ENCODE measurements at places on chromosomes 3 and 15. TPM values are rescaled to one million over a fixed set of nuclear protein-coding genes. Genes with fewer than 3 reads are reported as not detected.

- H3K27me3 ChIP-seq, result peaks cover 6% of the 10 kb centered on the region
- no peak overlapping the region for H3K4me3 ChIP-seq
- no peaks in the 10 kb centered on the region for H3K4me1 ChIP-seq
- H3K36me3 ChIP-seq, result no peaks in the 10 kb centered on the region
Measured at GRCh38 chr3:134857356-134857755, 62.3 kb downstream of the EPHB1 start.

GRCh38 chr15:38267421-38268022, 14.9 kb downstream of the SPRED1 start:
- no peak for DNase-seq
- no peaks in the 10 kb centered on the region for H3K4me1 ChIP-seq
- no peak overlapping the region for H3K27ac ChIP-seq
- peaks cover 12% of the 10 kb centered on the region for H3K36me3 ChIP-seq
- no peaks in the 10 kb centered on the region for H3K27me3 ChIP-seq
- no peak overlapping the region for H3K4me3 ChIP-seq

DNA sequence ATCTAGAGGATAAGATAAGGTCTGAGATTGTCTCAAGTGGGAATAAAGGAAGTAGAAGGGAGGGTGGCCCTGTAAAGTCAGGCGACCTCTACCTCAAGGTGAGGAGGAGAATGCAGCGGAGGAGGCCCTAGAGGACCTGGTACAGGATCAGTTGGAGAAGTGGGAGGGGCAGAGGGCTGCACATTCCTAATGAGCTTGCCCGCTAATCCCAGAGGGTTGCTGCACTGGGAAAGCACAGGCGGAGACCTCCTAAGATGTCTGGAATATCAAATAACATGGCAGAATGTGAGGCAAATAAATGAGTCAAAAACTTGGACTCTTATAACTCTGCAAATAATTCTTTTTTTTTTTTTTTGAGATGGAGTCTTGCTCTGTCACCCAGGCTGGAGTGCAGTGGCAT, 30.2 kb upstream of the VPS8 start:
- peaks cover 14% of the 10 kb centered on the region for H3K4me1 ChIP-seq
- H3K36me3 ChIP-seq, result no peaks in the 10 kb centered on the region
- H3K4me3 ChIP-seq, result no peak overlapping the region
- DNase-seq, result no peak
- no peak overlapping the region for H3K27ac ChIP-seq

ITPKA gene
- 40.7 TPM for polyA plus RNA-seq

IGSF11 gene
- 1.9 TPM for polyA plus RNA-seq

LSM3 gene
- polyA plus RNA-seq, result 13.7 TPM

SAMD7 gene
- polyA plus RNA-seq, result not detected

DNA sequence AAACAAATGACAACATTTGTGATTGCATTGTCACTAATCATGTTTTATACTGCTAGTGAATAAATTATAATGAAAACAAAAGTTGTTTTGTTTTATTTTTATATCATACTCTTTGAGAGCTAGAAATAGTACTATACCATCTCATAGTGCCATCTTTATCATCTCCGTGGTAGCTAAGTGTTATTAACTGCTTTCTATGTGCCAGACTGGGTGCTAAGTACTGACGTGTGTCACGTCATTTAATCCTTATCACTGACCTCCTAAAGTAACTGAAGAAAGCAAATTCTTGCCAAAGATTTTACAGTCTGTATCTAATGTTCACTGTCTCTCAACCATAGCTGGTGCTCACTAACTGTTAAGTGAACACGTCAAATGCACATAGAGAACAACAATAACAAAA, 99.5 kb upstream of the CNTN3 start:
- no peak for DNase-seq
- no peaks in the 10 kb centered on the region for H3K27me3 ChIP-seq
- H3K36me3 ChIP-seq, result no peaks in the 10 kb centered on the region
- no peak overlapping the region for H3K4me3 ChIP-seq

PLD1 gene
- polyA plus RNA-seq, result 87.6 TPM

DNA sequence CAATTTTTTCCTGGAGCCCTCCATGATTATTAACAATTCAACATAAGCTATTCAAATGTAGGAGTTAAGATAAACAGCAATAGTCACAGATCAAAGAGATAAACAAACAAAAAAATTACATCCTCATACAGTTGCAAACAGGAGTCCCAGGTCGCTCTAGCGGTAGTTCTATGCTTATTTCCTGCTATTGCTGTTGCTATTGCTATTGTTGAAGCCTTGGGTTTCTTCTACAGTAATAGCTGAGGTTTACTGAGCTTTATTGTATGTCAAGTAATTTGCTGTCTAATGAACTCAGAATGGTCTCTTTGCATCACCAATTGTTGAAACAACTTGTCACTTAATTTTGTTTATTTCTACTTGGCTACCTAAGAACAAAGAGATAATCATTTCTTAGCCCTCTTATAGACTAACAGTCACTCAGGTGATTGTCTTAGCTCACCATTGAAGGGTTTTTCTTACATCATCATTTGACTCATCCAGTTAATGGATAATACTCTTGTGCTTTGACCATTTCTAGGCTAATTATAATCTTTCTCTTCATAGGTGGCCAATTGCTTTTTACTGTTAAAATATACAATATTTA, 654.6 kb downstream of the MECOM start:
- no peak overlapping the region for H3K27ac ChIP-seq
- no peak overlapping the region for H3K4me3 ChIP-seq
- no peaks in the 10 kb centered on the region for H3K27me3 ChIP-seq
- H3K4me1 ChIP-seq, result no peaks in the 10 kb centered on the region

DNA sequence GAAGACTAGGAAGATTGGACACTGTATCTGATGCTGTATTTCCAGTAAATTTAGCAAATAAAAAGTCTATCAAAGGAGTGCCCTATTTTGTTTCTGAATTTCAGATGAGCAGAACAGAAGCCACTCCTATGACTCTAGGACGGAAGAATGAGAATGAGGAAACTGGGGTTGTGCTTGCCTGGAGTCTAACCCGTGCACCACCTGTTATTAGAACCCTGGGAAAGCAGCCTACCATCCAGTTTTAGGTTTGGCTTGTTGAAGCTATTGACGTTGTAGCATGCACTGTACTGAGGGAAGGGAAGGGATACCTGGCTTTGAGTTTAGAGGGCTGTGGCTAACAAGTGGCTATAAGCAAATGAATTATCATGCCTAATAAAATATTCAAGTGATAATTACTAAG, 318.5 kb downstream of the SLC9A9 start:
- H3K36me3 ChIP-seq, result no peaks in the 10 kb centered on the region
- H3K4me3 ChIP-seq, result no peak overlapping the region
- H3K4me1 ChIP-seq, result no peaks in the 10 kb centered on the region
- no peaks in the 10 kb centered on the region for H3K27me3 ChIP-seq
- no peak overlapping the region for H3K27ac ChIP-seq
- no peak for DNase-seq

TMEM158 gene
- polyA plus RNA-seq, result 2.1 TPM

DNA sequence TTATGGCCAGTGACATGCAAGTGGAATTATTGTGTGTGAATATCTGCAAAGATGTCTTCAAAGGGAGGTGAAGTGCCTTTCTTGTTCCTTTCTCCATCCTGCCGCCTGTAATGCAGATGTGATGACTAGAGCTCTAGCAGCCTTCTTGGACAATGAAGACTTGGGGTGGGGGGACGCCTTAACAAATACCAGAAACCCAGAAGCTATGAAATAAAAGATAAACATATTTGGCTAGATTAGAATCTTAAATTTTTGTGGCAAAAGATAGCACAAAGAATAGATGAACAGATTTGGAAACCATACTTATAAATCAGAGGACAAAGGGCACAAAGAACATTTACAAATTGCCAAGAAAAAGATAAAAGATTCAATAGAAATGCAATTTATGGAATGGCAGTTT, 56.1 kb downstream of the AMOTL2 start:
- H3K36me3 ChIP-seq, result no peaks in the 10 kb centered on the region
- H3K4me3 ChIP-seq, result no peak overlapping the region
- no peaks in the 10 kb centered on the region for H3K27me3 ChIP-seq
- peaks cover 7% of the 10 kb centered on the region for H3K4me1 ChIP-seq
- no peak for DNase-seq
- no peak overlapping the region for H3K27ac ChIP-seq

KNL1 gene
- 9.8 TPM for polyA plus RNA-seq

SYNPR gene
- polyA plus RNA-seq, result 0.87 TPM

DNA sequence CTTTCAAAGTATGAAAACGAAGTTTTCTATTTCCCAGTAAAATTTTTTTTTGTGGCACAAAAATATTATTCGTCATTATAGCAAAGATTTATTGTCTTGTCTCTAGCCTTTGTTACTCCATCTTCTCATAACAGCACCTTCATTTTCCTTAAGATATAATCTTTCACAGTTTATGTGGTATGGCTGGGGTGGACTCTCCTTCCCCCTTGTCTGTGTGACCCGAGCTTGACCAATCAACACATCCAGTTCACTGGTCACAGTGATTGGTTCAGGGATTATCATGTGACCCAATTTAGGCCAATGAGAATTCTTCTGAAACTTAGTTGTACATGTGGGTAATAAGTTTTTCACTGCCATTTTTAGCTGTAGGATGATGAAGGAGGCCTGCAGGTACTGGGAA, 71.2 kb upstream of the DCBLD2 start:
- no peaks in the 10 kb centered on the region for H3K36me3 ChIP-seq
- no peak for DNase-seq
- no peak overlapping the region for H3K4me3 ChIP-seq

- no peak overlapping the region for H3K27ac ChIP-seq
- H3K4me1 ChIP-seq, result no peaks in the 10 kb centered on the region
- no peak overlapping the region for H3K4me3 ChIP-seq
- DNase-seq, result no peak
- no peaks in the 10 kb centered on the region for H3K27me3 ChIP-seq
Measured at GRCh38 chr15:33378866-33379480, 68.2 kb downstream of the RYR3 start.

CASR gene
- 1.9 TPM for polyA plus RNA-seq

DUOXA1 gene
- 0.15 TPM for polyA plus RNA-seq

DNA sequence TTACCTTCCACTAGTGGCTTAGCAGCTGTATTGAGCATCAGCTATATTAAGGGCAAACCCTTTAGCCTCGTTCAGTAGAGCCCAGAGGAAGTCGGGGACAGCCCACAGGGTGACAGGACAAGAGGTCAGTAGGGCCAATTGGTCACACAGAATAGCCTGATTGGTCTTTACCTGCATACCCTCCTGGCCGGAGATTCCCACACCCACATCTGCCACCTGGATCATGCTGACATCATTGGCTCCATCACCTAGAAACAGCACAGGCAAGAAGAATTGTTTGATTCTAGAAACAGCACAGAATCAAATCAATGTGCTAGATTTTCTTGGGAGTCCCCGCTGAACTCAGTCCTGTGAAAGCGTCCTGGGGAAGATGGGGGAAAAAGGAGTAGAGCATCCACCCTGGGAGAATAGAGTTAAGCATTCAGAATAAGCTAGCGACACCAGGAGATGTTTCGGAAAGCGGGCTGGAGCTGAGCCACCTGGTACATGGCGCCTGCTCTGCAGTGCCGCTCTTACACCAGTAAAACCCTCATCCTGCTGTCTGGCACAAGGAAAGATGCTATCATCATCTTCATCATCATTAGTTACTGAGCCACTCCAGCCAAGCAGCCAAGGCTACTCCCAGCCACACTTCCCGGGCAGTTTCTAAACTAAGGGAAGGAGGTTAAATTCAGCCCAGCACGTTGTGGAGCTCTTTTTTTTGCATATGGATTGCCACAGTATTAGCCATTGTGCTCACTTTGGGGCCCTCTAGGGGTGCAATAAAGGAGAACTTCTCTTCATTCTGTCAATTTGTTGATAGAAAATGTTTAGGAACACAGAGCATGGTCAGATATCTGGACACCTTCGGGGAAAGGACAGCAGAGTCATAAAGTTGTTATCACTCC, 171.3 kb downstream of the ATP10A start:
- DNase-seq, result no peak
- no peak overlapping the region for H3K4me3 ChIP-seq
- H3K27ac ChIP-seq, result no peak overlapping the region

DNA sequence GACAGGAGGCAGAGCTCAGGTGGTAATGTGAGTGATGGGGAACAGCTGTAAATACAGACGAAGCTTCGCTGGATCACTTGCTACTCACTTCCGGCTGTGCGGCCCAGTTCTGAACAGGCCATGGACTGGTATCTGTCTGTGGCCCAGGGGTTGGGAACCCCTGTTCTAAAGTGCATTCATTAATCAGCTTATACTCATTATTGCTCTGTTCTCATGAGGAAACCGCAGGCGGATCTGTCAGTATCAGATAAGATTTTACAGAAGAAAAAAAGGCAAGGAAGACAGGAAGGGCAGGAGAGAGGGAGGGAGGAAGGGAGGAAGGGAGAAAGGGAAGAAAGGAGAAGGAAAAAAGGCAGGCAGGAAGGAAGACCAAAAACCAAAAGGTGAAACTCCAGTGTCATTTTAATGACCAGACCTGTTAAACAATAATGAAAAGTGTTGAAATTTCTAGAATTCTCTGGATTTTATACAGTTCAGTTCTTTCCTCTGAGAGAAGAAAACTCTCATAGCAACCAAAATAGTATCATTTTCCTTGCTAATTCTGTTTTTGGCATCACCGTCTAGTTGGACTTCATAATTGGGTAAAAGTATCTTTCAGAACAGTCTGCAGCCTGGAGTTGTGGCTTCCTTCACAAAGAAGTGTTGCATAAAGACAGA, 128.0 kb upstream of the PROK2 start:
- H3K36me3 ChIP-seq, result no peaks in the 10 kb centered on the region
- peaks cover 11% of the 10 kb centered on the region for H3K27me3 ChIP-seq
- no peaks in the 10 kb centered on the region for H3K4me1 ChIP-seq
- no peak overlapping the region for H3K4me3 ChIP-seq

ASB14 gene
- 0.78 TPM for polyA plus RNA-seq

- H3K27ac ChIP-seq, result no peak overlapping the region
- H3K4me3 ChIP-seq, result no peak overlapping the region
- no peak for DNase-seq
- no peaks in the 10 kb centered on the region for H3K4me1 ChIP-seq
- no peaks in the 10 kb centered on the region for H3K36me3 ChIP-seq
Measured at GRCh38 chr3:67937498-67938118, 283.2 kb upstream of the SUCLG2 start.

- no peak overlapping the region for H3K4me3 ChIP-seq
- H3K27ac ChIP-seq, result no peak overlapping the region
- peaks cover 27% of the 10 kb centered on the region for H3K36me3 ChIP-seq
Measured at GRCh38 chr3:73403444-73403843, 221.3 kb downstream of the PDZRN3 start.

GRCh38 chr15:51658664-51659063, 22.6 kb upstream of the SCG3 start:
- H3K27me3 ChIP-seq, result no peaks in the 10 kb centered on the region
- no peak overlapping the region for H3K4me3 ChIP-seq
- H3K4me1 ChIP-seq, result no peaks in the 10 kb centered on the region
- no peak for DNase-seq
- no peaks in the 10 kb centered on the region for H3K36me3 ChIP-seq

Measured in large intestine (tissue), 12 donors.